ENCODE measurements at places on chromosomes 7 and 10.

GRCh38 chr7:131845573-131846314, 289.3 kb upstream of the PODXL start:
- DNase-seq = no peak

- DNase-seq = no peak
Measured at GRCh38 chr10:6950133-6950532, 370.1 kb upstream of the PRKCQ start.

DNA sequence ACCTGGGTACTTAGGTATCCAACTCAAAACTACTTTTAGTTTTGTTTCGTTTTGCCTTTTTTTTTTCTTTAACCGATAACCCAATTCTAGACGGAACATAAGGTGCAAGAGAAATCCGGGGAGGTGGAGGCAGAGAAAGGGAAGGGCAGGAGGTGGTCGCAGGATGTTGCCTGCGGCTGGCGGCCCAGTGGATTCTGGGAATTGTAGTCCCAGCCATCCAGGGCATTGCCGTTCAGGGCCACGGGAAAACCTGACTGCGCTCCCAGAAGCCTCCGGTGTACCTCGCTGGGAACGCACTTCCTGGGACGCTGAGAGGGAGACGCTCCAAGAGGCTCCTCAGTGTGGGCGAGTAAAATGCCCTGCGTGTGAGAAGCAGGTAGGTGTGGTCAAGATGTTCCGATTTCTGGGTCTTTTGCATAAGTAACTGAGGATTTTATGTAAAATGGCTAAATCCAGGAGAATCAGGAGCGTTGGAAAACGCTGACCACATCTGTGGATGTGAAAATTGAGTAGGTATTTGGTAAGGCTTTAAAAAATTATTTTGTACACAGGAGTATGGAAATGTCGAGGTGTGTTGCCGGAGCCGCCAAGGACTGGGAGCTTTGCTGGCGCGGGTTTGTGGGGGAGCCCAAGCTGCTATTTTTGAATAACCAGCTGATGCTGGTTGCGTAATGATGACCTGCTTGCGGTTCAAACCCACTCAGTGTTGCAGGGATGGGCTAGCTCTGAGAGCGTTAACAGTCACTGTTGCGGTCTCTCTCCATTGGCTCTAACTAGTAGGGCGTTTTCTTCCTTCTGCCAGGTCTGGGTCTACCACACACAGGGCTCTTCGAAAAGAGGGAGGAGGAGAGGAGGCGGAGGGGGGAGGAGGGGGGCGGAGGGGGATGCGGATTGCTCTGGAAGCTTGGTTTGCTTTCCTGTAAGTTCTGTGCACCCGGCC, at the start of gene CLDN12:
CLDN12 (plus strand) TSS at position 288 of the 940 bp plus-strand sequence. CDS start 9,216 bp downstream, outside the sequence.
- DNase-seq = peak; percentile 71

GRCh38 chr7:8724080-8724718, 290.8 kb downstream of the NXPH1 start:
- DNase-seq = no peak

GRCh38 chr7:19920166-19920565, 146.7 kb upstream of the TMEM196 start:
- DNase-seq = no peak

DNA sequence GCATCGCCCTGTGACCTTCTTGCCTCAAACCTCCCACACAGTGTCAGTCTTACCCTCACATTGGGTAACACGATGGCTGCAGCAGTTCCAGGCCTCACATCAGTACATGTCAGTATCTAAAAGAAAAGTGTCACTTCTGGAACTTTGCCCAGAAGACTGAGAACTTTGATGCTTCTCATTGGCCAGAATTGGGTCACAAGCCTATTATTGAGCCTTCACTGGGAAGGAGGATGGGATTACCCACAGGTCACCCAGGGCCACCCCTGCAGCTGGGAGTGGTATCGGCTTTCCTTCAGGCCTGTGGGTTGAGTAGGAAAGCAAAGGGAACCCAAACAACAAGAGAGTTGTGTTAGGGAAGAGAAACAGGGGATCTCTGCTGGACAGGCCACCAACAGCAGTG, 111.5 kb downstream of the NPY start:
- no peak for DNase-seq

GRCh38 chr10:72261784-72262404, 11.8 kb upstream of the DDIT4 start:
- no peak for DNase-seq

DNA sequence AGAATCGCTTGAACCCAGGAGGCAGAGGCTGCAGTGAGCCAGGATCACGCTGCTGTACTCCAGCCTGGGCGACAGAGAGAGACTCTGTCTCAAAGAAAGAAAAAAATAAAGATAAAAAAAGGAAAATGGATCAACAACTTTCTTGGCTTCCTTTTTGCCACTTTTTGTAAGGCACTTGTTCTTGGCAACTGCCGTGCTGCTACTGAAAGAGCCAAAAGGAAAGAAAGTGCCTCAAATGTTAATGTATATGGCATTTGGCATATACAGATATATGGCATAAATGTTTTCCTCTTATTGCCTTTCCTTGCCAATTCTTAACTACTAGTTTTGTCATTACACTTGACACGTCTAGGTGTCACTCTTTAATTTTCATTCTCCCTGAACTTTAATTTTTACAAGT, 393.7 kb upstream of the LRGUK start:
- no peak for DNase-seq

GRCh38 chr10:97812696-97813095, 36.9 kb upstream of the GOLGA7B start:
- no peak for DNase-seq

GRCh38 chr10:22002591-22003176, 846 bp downstream of the DNAJC1 start:
- no peak for DNase-seq

DNA sequence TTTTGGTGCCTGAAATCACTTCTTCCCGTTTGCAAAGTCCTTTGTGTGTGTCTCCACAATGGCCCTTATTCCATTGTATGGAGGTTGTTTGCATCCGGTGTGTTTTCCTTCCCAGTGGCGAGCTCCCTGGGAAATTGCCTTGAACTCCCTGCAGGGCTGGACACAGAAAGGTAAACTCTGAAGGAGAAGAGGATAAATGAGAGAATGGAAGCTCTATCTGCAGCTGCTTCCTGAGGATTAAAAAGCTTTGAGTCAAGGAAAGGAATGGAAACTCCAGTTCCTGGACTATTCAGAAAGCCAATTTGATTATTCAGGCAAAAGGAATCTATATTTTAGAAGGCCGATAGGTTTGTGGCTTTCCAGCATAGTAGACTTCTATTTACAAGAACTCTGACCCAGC, 4.4 kb upstream of the GRK5 start:
- no peak for DNase-seq

- no peak for DNase-seq
Measured at GRCh38 chr7:148045521-148045920, 545.0 kb upstream of the C7orf33 start.

GRCh38 chr7:28606421-28606820, 194.1 kb downstream of the CREB5 start:
- no peak for DNase-seq

DNA sequence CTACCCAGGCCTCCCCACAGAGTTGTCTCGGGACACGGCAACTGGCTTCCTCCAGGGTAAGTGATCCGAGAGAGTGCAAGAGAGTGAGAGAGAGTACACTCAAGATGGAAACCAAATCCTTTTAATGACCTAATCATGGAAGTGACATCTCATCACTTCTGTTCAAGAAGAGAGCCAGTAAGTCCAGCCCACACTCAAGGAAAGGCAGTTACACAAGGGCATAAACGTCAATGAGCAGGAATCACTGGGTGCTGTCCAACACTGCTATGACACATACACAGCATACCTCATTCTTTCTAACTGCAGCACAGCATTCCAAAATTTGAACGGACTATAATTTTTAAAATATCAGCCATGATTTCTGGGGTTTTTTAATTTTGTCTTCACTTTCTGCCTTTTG, 29.3 kb upstream of the OSBPL3 start:
- no peak for DNase-seq

GRCh38 chr7:17620566-17620965, 319.7 kb downstream of the SNX13 start:
- DNase-seq = no peak

DNA sequence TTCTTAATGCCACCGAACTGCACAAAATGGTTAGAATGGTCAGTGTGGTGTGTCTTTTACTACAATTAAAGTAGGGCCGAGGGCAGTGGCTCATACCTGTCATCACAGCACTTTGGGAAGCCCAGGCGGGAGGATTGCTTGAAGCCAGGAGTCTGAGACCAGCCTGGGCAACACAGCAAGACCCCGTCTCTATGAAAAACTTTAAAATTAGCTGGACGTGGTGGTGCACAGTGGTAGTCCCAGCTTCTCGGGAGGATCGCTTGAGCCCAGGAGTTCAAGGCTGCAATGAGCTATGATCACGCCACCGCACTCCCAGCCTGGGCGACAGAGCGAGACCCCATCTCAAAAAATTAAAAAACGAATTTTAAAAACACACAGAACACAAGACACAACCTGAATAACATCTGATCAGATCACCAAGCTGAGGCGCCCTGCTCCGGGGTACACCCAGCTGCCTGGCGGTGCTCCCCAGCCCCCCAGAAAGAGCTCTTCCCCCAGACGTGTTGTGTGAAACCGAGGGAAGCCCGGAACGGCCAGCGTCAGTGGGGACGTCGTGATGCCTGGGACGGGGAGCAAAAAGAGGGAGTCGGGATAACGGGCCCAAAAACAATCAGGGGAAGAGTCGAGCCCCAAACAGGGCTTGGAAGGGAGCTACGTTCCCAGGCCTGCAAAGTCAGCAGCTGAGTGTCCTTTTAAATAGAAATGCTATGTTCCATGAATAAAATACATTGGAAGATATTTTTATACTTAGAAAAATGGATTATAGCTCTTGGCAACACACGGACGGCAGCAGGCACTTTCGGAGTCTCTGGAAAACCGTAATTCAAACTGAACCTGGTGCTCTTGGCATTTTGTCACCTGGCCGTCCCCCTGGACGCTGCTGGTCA, 80.7 kb upstream of the PDGFA start:
- DNase-seq = no peak

DNA sequence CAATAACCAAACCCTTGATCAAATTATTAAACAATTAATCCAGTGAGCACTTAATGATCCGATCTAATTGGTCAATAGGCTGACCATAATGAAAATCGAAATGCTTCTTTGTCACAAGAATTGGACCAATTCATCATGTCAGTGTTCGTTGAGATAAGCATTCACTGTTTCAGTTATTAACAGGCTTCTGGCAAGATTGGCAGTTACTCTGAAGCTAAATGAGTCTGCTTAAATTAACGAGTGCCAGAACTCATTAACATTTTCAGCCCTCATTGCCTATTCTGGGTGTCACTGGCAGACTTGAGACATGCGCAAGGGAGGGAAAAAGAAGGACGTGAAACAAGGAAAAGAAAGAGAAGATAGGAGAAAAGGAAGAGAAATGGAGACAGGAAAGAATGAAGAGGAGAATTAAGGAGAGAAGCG, 30.7 kb upstream of the SLC26A3 start:
- DNase-seq = no peak

DNA sequence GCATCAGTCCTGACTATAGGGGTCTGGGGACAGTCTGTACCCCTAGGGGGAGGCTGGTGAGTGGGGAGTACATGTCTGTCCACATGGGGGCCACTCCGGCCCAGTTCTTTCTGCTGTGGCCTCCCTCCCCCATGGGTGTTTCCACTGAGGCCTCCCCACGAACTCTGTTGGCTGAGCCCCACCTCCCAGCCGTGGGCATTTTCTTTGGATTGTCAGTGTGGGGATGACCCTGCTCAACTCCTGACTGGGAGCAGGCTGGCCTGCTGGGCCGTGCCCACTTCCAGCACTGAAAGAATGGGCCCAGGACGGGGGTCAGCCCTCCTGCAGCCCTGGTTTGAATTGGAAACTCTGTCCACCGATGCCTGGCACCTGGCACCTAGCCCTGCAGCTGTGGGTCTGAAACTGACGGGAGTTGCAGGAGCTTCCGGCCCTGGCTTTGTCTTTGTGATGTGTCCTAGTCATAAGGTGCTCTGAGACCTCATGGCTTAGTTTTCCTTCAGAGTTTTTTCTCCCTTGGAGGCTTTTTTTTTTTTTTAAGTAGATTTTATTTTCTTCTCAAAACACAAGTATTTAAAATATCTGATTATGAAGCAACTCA, 46.5 kb downstream of the LHPP start:
- no peak for DNase-seq

DNA sequence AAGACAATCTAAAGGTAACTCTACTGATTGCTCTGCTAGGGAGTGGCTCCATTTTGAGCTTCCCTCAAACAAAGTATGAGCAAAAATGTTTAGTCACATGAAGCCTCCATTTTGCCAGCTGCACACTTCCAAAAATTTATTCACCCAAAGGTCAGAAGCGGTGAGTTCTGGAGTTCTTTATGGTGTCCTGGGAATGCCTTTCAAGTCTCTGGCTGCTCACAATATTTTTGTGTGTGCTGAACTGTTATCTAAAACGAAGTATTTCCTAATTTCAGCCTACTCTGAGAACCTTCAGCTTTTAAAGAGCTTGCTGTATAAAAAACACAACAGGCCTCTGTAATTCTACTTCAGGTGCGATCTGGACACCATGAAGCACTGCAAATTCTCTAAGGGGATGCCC, 15.6 kb downstream of the NRCAM start:
- DNase-seq = no peak

DNA sequence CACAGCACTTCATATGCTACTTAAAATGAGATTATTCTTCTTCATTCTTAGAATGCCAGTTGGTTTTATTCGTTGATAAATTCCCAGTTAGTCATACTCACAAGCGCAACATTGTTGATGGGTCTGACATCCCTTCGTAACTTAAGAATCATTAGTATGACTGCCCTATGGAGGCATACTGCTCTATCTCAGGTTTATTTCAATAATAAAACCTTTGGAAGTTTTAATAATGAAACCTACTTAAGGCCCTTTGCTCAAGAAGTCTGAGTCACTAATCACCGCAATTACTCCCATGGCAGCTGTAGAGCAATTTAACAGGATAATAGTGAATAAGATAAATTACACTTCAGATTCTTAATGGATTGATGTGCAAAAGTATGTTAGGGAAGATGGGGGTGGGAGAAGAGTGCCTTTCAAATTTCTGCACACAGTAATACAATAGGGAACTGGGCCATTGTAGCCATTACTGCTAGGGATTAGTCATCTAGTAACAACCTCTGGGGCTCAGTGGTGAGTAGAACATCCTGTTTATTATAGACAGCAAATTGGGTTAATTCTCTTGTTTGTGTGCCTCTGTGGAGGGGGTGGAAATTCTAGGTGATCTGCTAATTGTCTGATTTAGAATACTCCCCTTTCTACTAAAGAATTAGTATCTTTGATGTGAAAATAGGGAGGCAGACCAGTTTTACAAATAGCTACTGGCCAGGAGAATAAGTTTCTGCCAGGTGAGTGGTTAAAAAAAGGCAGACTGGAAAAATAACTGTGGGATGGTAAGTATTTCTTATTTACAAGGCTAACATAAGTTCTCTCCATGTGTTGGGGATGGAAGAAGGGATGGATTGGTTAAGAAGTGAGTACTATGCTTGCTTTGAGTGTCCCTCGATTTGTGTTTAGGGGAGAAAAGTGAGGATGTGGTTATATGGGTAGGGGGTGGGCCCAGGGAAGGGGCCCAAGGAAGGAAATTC, 74.5 kb upstream of the VKORC1L1 start:
- no peak for DNase-seq

- DNase-seq = no peak
Measured at GRCh38 chr10:78913219-78914059, 155.3 kb upstream of the ZMIZ1 start.

Data from activated T-cell treated with anti-CD3 and anti-CD28 coated beads, Interleukin-2, amount 50 U/mL, for 24 hours (primary cell).